ENCODE measurements at places on chromosomes 5 and 9. TPM values are rescaled to one million over a fixed set of nuclear protein-coding genes. Genes with fewer than 3 reads are reported as not detected.

Gene ELP1
- total RNA-seq, result 29.3 TPM

Gene MYORG
- 8.2 TPM for total RNA-seq

- DNase-seq, result no peak
Measured at GRCh38 chr5:172722327-172722815, 48.6 kb downstream of the DUSP1 start.

- DNase-seq, result no peak
Measured at GRCh38 chr5:159451197-159452052, 121.1 kb upstream of the IL12B start.

GRCh38 chr9:37447111-37447510, 18.1 kb downstream of the ZBTB5 start:
- DNase-seq, result no peak

GRCh38 chr5:73968729-73969128, 342.7 kb downstream of the ARHGEF28 start:
- DNase-seq, result no peak

DNA sequence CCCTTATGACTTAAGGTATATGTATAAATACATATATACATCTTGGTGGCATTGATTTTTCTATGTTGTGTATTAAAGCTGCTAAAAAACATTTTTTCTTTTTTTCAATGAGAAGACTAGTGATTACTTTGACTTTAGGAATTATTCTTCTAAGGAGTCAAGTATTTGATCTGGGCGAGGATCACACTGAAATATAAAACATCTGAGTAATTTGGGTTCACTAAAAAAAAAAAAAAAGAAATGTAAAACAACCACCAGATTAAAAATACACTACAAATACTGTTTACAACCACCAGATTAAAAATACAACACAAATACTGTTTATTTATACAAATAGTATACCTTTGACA, 9.0 kb downstream of the UBAP1 start:
- DNase-seq, result no peak

- DNase-seq, result no peak
Measured at GRCh38 chr5:107997338-107997980, 326.7 kb upstream of the EFNA5 start.

Data from heart right ventricle (tissue), 16 donors.